ENCODE measurements at places on chromosomes 4 and X.

GRCh38 chrX:140065961-140066662 lies 100.8 kb upstream of the CXorf66 start:
- no peak for DNase-seq

DNA sequence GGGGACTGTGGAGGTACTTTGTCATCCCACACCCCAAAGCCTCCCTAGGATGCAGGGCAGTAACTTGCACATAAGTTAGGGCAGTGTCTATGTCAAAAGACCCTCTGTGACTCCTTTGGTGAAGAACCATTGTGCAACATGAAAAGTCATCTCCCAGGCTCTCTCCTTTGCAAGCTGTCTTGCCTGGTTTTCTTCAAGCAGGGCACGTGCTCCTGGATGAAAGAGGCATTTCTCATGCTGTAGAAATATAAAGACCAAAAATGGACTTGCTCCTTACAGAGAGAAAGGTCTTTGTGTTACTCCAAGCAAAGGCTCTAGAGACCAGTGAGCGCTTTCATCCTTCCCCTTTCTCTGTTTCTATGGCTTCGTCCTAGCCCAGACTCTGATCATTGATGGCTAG lies 44.9 kb downstream of the PLAC1 start:
- DNase-seq: no peak

- no peak for DNase-seq
Measured at GRCh38 chrX:13937370-13938050, 92.2 kb downstream of the GEMIN8 start.

DNA sequence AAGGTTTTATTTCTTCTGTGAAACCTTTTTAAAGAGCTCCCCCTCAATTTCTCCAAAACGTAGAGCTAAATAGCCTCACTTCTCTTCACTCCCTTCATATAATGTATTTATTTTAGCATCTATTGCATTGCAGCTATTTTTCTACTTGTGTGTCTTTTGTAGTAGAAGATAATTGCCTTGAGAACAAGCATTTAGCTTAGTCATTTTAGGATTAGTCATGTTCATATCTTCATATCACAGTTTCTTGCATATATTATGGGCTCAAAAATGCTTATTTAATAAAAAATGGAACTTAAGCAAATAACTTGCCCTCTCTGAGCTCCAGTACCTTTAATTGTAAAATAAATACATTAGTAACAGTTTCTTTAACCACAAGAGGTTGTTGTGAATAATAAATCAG lies 72.1 kb upstream of the SPANXC start:
- no peak for DNase-seq

DNA sequence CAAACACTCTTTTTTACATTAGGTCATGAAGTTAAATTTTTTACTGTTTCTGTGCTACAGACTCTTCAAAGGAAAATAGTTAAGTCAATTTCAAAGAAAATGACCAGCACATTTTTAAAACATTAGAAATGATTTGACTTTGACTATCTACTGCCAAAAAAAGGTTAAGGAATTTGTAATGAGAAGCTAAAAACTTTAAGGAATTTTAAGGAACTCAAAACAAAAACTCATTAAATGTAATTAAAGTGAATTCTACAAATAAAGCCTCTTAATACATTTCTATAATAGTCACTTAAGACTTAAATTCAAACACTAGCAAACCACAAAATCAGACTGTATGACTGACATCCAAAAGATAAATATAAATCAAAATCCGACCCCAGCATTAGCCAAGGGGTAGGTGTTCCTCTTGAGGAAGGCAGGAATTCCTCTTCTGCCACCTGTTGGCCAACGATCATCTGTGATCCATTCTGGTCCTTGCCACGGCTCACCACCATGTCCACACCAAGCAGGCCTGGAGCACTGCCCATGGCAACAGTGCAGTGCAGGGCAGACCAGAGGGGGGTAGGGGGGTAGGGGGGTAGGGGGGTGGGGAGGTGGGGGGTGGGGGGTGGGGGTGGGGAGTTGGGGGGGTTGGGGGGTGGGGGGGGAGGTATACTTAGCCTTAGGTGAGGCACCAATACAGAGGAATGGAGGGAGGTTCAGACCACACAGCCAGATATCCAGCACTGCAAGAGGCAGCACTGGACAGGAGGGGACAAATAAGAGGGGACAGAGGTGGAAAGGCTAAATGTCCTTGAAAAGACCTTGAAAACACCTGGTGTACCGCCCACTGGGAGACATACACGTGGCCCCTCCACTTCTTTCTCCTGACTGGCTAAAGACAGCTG lies 287.4 kb downstream of the CHIC1 start:
- DNase-seq: no peak

DNA sequence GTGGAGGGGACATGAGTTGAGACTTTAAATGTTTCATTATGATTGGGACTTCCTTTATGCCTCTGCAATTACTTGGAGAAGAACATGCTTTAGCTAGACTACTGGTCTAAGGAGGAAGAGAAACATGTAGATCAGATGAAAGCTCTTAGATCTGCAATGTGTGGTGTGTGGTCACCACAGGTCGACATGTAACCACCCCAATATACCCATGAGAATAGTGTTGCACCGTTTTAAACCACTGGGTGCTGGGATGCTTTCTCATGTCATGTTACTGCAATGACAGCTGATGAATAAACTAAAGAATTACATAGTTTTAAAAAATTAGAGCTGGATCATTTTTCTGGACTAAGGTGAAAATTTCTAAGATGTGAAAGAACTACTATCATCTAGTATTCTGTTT lies 1039.7 kb downstream of the RAPGEF2 start:
- no peak for DNase-seq

GRCh38 chr4:145487631-145488030 lies 6.0 kb downstream of the SMAD1 start:
- peak; percentile 59 for DNase-seq

- DNase-seq: no peak
Measured at GRCh38 chr4:152581536-152582160, 45.8 kb upstream of the FBXW7 start.

DNA sequence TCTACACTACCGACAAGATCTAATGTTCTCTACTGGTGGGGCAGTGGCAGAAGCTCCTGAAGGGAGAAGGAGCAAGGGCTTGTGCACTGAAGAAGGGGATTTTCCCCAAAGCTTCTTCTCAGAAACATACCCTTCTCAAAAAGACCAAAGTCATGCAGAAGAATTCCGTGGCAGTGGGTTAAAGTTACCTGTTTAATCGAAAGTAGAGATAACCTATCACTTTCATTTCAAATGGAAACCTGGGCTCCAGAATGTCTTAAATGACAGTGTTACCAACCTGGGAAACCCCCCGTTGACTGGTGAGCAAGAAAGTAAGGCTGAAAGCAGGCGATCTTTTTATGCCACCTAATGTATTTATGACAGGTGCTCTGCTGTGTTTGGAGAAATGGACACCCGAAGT lies 92.5 kb upstream of the TEX13D start:
- no peak for DNase-seq

- DNase-seq: no peak
Measured at GRCh38 chr4:121554382-121554781, 142.4 kb downstream of the ANXA5 start.

GRCh38 chr4:188246488-188246887 lies 107.2 kb downstream of the TRIML1 start:
- DNase-seq: no peak

- DNase-seq: no peak
Measured at GRCh38 chr4:79847411-79847810, 225.6 kb downstream of the ANTXR2 start.

- DNase-seq: no peak
Measured at GRCh38 chrX:18890049-18890381, 93.9 kb downstream of the PHKA2 start.

DNA sequence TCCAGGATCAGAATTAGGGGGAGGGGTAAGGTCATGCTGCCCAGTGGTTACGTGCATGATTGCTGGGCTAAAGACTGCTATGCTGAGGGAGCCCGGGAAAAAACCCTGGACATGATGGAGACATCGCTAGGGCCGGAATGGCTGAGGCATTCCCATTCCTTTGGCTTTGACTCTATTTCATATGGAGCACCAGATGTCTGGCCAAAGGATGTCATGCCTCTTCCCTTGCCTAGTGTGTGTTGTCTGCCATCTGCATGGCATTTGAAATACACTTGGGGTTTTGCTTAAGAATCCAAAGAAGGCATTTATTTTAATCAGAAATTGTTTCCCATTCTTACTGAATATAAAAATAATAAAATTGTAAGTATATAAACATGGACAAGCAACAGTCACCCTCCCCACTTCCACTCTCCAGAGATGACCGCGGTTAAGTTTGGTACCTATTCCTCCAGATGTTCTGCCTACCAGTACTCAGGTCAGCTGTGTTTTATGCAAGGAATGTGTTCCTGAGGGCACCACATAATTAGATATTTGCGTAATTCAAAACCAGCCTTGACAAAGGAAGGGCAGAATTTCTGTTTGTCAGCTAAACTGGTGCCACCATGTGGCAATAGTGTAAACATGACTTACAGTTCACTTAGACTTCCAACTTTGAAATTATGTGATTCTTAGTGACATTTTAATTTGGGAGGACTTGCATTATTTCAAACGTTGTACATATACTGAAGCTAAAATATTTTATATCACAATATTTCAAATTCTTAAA lies 105.9 kb downstream of the CT47B1 start:
- DNase-seq: peak; percentile 25

DNA sequence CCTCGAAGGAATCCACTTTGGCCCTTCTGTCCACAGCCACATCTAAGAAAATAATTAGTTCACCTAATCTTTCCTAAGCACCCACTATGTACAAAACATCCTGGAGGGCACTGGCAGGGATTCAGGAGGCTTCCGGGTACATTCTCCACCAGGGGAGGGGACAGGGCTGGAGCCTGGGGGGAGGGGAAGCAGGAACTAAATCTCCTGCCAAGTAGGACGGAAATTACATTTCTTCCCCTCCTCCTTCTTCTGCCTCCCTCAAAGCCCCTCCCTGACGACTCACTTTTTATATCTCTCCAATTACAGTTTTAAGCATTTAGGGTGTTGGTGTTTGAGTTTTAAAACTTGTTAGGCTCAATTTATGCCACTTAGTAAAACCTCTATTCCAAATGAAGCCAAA lies 203.1 kb downstream of the BCOR start:
- no peak for DNase-seq

DNA sequence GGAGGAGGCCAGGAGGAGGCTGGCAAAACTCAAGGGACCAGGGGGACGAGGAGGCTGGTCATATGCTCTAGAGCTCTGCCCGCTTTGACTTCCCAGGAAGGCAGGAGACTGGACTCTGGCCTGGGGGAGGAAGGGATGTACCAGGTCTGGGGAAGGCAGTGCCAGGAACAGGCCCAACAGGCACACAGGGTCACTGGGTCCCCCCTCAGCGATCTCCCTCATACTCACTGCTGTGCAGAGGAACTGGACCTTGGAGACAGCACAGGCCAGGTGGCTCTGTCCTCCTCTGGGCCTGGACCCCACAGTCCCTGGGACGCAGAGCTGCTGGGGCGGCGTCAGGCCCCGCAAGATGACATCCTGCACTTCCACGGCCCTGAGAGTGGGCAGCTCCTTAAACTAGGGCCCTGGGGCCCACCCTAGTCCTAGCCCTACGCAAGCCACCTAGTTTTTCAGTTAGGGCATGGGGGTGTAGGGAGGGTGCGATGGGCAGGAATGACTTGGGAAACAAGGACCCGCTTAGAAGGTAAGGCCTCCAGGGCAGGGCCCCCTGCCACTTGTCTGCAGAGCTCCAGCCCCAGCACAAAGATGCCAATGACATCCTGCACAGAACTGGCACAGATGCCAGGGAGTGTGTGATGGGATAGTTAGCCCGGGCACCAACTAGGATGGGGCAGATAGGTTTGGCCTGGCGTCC lies 59.5 kb downstream of the HTRA3 start:
- no peak for DNase-seq

DNA sequence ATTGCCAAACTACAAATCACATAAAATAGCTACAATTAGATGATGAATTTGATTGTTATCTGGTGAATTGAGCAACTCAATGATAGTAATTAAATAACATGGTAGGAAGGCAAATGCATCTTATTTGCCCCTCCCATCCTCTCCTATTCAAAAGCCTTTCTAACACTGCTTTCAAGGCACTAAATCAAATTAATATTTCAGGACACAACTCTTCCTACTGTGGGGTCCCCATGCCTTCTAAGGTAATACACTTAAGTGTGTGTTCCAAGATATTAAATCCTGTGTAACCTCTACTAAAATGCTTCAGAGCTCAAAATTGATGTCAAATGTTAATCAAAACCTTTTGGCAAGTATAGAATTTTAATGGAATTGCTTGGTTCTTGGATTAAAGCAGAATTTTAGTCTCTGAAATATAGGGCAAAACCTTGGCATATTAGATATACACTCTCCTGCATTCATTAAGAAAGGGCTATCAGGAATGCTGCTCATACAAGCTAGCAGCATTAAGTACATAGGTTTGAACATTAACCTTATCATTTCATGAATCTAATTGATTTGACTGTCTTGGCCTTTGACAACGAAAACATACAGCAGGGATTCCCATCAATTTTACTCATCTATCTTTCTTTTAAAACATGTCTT lies 371.8 kb upstream of the GALNTL6 start:
- DNase-seq: no peak

GRCh38 chr4:123836851-123837595 lies 440.4 kb downstream of the SPRY1 start:
- no peak for DNase-seq

Measured in naive B cell (primary cell).